DMS79 (cell line): ENCODE measurements at places on chromosomes 11 and 22.

DNA sequence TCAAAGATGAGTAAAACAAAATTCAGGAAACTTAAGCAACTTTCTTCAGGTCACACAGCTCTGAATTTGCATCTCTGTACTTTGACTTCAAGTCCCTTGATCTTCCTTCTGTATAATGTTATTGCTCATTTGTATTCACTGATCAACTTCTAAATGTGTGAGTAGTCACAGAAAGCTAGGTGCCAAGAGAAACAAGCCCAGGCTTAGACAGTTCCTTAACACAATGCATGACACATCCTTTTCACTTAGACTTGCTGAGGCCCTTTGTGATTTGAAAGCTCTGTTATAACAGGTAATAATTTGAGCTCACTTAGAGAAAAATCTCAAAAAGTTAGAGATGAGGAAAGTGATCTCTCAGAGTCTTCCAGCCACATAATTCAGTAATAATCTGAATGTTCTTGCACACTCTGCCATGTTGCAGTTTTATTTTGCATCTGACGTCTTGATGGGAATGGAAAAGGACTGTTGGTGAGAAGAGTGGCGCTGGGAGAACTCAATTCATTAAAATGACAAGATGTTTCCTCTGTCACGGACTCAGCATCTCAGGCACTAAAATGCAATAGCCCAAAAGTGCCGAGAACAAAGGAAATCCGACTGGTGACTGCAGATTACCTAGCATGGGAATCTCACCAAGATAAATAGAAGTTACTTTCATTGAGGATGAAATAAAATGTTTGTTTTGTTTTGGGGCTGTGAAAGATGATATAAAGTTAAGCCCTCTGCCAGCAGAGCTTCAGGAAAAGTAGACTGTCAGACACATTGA lies 665.3 kb downstream of the OPCML start:
- DNase-seq, result no peak

- peak; percentile 32 for DNase-seq
These were observed 20.0 kb downstream of the PATE3 start for GRCh38 chr11:125807909-125808308.

DNA sequence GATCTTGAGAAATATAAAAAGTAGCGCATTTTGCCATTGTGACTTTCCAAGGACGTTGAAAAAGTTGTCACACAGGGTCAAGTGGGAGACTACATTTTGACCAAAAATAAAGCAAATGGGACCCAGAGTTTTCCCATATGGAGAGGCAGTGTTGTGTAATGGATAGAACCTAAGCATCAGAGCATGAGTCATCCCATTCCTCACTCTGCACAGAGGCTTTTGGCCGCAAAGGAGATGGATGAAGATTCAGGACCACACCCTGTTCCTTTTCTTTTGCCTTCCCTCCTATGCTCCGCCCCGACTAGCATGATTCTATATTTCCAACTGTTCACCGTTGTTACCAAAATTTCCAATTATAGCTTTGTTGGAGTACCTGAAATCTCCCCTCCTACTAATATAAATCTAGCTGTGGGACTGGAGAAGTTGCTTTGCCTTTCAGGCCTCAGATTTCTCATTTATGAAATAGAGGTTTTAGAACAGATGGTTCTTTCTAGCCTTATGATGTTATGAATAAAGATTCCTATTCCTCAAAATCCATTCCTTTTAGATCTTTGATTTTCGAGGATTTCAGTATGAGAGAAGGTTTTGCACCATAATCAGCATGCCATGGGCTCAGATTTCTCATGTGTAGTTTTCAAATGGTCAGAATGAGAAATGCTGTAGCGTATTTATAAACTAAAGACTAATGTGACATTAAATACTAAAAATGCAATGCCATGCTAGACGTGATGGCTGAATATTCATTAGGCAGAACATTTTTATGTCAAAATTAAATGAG lies 921.9 kb upstream of the TENM4 start:
- no peak for DNase-seq

GRCh38 chr11:82823647-82824619 lies 76.3 kb downstream of the PRCP start:
- no peak for DNase-seq
